ENCODE measurements at places on chromosomes 6 and 20.

- no peak for DNase-seq
These were observed 15.0 kb upstream of the MYMX start for GRCh38 chr6:44201638-44202303.

DNA sequence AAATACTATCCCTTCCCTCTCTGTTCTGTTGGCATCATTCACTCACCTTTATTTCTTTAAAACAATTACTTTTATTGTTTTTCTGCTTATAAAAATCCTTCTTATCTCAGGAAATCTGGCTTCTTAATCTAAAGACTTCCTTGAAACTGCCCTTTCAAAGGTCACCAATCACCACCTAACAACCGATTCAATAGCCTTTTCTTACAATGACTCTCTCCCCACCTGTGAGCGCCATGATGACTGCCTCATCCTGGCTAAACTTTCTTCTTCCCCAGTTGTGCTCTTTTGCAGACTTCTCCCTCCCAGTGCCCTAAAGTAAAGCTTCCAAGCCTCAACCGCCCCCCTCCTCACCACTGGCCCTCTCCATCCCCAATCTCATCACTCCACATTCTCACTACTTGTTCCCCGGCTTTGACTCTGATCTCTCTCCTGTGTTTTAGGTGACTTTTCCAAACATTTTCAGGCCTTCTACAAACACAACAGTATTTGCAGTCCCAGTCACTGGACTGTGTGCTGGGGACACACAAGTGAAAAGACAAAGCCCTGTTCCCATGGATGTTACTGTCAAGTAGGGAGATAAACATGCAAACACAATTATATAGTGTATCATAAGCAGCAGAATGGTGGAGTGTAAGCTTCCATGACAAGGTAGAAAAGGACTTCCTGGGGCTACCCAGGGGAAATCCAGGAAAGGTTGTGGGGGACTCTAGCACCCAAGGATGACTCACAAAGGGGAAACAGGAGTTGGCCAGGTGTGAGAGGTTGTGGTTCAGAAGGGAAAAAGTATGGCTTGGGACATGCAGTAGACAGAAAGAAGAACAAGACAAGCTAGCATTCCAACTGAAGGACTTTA, 12.8 kb downstream of the NHSL1 start:
- DNase-seq, result no peak

DNA sequence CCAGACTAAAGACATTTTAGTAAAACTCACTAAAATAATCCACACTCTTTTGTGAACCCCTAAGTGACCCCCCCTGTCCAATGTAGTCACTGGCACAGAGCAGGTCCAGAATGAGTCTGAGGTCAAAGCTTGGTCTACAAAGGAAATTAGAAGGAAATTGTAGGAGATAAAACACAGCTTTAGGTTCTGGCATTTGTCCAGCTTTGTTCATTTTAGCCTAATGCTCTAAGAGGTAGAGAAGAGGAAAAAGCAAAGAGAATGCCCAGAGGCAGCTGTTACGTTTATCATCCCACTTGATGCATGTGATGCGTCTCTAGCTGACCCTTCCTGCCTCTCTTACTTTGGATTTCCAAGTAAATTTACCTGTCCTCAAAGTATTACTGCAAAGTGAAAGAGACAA, 62.5 kb downstream of the CNKSR3 start:
- DNase-seq, result no peak

DNA sequence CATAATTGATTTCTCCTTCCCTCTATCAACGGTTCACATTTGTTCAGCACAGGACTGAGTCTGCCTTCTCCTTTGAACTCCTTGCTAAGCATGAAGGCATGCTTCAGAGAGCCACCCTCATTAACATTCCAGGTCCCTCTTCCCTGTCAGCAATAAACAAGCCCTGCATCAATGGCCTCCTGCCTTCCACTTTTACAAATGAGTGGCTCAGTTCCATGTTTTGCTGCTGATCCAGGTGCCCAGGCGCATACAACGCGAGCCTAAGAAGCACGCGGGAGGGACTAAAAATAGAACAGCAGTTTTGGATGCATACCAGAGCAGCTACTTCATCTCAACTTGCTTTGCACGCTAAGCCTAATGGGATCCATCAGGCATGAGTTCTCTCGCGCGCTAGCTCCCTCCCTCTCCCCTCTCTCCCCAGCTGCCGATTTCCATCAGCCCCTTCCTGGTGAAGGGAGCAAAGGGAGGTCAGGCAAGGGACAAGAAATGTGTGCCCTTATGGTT, 53.4 kb downstream of the TRAF3IP2 start:
- no peak for DNase-seq

DNA sequence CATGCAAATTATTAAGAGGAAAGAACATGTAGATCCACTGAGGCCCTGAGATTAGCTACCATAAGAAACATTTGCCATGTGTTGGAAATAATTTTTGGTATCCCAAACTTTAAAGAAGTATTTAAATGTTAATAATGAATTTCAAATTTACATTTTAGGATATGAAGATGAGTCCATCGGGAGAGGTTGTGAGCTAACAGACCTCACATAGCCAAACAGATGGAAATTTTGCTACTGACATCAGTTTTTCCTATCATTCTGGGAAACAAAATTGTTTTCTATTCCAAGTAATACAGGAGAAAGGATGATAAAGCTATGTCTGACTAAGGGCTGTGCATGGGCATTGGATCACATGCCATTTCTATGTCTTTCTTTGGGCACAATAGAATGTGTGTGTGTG, 809.6 kb downstream of the TENT5A start:
- DNase-seq, result no peak

DNA sequence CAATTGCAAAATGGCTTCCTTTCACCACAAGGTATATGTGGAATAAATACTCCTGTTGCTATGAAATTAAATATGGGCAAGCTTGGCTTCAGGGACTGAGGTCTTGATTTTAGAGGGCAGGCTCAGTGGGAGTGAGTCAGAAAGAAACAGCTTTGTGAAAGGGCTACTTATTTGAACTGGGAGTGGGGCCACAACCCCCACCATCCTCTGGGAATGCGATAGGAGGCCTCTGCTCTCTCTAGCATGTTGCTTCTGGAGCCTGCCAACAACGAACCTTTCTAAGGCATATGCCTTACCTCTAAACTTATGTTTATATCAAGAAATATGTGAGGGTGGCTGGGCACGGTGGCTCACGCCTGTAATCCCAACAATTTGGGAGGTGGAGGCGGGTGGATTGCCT, 149.7 kb downstream of the LRRC1 start:
- DNase-seq, result no peak

DNA sequence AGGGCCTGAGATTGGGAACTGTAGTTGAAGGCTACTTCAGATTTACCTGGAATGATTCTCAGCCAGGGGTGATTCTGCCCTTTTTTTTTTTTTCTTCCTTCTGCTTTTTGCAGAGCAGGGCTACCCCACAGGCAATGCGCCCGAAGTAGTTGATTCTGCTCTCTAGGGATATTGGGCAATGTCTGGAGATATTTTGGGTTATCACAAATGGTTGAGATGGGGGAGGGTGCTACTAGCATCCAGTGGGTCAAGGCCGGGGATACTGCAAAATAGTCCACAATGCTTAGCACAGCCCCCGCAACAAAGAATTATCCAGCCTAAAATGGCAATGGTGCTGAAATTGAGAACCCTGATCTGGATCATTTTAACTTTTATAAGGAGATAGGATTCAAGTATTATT, 71.2 kb upstream of the ZMYND8 start:
- DNase-seq, result no peak

DNA sequence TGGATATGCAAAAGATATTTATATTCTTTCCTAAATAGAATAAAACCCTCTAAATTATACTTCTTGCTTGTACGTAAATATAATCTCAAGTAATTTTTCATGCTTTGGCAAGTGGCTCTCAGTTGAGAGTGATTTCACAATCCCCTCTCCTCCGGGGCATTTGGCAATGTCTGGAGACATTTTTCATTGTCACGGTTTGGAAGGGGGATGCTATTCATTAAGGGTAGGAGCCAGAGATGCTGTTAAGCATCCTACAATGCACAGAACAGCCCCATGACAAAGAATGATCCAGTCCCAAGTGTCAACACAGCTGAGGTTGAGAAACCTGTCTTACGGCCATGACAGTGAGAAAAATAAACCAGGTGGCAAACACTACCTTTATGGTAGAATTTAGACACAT, 75.7 kb downstream of the AGPAT4 start:
- DNase-seq, result no peak

GRCh38 chr6:128500749-128501600, 19.4 kb downstream of the PTPRK start:
- DNase-seq, result no peak

DNA sequence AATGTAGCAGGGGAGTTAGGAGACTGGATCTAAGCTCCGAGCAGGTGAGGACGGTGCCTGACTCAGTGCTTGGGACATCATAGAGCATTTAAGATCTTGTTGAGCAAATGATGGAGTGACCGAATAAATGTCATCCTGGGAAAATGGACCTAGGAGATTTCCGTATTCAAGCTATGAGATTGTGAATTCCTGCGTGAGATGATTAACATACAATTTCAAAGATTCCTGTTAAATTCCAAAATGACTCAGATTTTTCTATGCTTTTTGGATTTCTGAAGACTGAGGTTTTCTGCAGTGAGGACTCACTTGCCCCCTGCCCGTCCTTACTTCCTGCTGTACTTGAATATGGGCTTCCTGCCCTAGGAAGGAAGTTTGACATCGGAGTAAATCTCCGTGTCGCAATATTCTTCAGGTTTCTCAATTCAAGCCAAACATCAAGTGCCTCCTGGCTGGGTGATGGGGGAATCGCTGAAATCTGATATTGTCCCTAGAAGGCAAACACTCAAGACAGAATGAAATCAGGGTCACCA, 5.2 kb downstream of the SYTL3 start:
- DNase-seq, result no peak

Measured in stimulated activated CD8-positive, alpha-beta memory T cell treated with anti-CD3 and anti-CD28 coated beads, Interleukin-4, amount 100 ng/mL, for 4 hours (primary cell).